ENCODE measurements at places on chromosomes 13 and 19.

- no peak for DNase-seq
Measured at GRCh38 chr13:25267715-25268114, 19.6 kb downstream of the MTMR6 start.

DNA sequence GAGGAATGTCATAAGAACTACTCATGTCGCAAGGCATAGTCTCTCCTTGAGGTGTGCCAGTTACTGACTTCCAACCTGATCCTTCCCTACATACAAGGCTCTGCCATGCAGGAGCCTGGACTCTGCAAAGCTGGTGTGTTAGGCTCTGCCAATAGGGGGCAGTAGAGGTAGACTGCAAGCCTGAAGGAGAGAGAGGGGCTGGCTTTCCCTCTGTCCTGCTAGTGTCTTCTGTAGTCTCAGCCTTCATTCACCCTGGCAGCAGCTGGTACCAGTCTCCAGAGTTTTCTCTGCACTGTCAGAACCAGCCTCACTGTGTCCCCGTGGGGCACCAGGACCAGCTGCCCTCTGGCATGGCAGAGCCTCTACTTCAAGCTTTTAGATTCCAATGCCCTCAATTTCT is 14.5 kb downstream of the SHISA2 start:
- no peak for DNase-seq

DNA sequence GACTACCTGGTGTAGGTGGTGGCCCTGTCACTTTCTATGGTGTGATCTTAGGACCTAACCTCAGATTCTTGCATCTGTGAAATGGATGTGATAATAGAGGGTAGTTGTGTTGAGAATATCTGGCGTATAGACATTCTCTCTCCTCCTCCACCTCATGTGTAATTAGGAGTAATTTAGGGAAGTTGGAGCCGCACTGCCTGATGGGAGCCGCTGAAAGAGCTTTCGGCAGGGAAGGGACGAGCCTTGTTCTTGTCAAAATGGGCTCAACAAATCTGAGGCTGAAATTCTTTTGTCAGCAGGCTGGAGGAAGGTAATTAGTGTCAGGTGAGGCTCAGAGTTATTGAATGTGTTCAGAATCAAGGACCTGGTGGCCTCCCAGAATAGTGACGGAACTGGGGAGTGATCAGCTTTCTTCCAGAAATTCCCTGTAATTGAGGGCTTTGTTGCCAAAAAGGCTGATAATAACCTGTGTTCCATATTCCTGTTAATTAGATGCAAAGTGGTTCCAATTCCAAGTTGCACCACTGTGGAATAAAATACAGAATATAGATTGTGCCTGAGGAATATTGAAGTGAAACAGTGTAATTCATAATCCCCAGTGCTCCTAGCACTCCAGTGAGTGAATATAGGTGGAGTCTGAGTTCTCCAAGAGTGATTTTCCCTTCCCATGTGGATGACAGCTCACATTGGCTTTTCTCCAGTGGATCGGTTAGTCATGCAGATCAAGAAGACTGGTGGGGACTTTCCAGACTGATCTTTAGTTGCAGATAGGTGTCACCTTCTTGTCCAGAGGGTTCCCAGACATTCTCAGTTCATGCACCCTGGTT is 47.5 kb downstream of the SPATA13 start:
- no peak for DNase-seq

DNA sequence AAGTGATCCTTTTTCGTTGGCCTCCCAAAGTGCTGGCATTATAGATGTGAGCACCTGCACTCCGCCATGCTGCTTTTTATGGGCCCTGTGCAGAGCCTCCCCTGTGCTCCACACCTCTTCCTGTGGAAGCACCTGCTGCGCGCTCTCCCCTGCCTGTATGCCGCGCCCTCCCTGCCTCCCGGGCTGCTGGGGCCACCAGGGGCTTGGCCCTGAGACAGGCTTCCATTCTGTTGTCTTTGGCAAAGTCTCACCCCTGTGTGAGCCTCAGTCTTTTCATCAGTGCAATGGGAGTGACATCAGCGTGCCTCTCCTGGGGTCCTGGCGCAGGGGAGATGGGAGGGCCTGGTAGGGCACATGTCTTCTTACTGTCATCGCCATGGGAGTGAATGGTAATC is 1.3 kb downstream of the FAM174C start:
- no peak for DNase-seq

GRCh38 chr19:38155453-38155852 is 68.6 kb downstream of the DPF1 start:
- no peak for DNase-seq

- no peak for DNase-seq
Measured at GRCh38 chr19:3346677-3347353, 19.6 kb upstream of the NFIC start.

DNA sequence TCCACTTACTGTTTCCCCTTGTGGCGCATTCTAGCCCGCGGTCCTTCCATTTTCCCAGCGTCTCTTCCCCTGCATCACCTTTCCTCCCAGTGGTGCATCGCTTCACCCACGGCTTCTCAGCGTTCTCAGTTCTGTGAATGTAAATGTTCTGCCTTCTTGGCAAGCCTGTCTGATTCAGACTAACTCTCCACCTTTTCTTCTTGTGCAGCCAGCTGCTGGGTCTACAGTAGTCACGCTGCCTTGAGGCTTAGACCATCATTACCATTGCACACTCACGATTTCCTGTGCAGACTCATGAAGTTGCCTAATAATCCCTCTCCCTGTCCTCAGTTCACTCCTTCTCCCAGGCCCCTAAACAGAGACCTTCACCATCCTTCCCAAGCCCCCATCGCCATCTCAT is 75.0 kb downstream of the DHRS12 start:
- no peak for DNase-seq

GRCh38 chr19:53883231-53883661 is 1.2 kb downstream of the PRKCG start:
- no peak for DNase-seq

DNA sequence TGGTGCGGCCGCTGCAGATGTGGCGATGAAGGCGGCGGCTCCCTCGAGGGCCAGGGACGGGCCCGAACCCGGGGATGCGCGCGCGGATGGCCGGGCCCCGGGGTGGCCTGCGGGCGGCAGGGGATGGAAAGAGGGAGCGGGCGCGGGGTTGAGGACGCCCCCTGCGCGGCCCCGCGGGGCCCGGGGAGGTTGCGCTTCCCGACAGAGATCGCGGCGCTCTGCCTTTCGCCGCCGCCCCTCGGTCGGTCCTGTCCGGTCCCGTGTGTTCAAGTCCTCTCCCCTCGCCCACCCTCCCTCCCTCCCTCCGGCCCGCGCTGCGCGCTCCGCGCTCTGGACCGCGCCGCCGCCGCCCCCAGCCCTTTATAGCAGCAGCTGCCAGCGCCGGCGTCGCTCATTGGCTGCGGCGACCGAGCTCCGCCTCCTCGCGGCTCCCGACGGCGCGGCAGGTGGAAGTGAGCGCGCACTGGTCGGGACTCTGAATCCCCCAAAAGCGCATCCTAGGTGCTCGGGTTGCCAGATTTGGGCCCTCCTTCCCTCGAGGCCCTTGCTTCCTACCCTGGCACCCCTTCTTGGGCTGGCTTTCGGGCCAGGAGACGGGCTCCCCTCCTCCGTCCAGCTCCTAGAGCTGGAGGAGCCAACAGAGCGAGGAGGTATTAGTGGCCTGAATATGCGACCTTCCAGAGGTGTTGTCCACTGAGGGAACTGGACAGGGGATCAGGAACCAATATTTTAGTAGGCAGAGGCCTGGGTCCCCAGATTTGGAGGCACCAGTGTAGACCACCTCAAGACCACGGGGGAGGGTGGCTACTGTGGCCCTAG is at the start of gene ELAVL3:
Gene ELAVL3, minus strand, starts transcription at position 332 of the 819 bp plus-strand sequence. CDS start 438 bp downstream, outside the sequence.
- DNase-seq, result no peak

GRCh38 chr13:105956921-105957320 is 578.5 kb downstream of the EFNB2 start:
- no peak for DNase-seq

DNA sequence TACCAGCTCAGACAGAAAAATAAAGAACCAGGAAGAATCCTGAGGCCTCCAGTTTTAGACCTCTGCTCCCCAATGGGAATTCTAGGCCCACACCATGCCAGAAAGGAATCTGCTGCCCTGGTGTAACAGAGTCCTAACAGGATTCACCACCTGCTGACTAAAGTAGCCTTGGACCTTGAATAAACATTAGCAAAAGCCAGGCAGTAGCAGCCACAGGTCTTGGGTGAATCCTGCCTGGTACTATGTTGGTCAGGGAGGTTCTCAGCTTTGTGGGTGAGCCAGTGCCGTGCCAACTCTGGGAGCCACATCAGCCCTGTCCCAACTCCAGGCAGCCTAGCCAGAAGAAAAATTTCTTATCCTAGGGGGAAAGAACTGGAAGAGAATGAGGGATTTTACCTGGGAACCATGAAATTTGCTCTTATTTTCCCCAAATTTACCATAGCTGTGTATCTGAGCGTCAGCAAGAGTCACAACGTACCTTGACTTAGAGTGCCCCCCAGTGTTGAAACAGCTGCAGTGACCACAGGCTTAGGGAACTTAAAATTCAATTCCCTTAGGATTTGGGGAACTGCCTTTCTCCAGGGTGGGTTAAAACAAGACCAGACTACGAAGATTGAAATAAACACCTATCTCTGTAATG is 1895.6 kb upstream of the PRR20A start:
- no peak for DNase-seq

GRCh38 chr19:788983-789700 is 8.1 kb upstream of the PTBP1 start:
- DNase-seq, result no peak

- no peak for DNase-seq
Measured at GRCh38 chr19:37333457-37333856, 37.4 kb upstream of the ZNF527 start.

GRCh38 chr19:37991176-37991835 is 84.3 kb downstream of the SIPA1L3 start:
- no peak for DNase-seq

GRCh38 chr13:99384468-99384867 is 77.3 kb upstream of the GPR183 start:
- no peak for DNase-seq

GRCh38 chr13:25727250-25727649 is 324.6 kb downstream of the SHISA2 start:
- no peak for DNase-seq

GRCh38 chr13:39913339-39913738 is 257.9 kb downstream of the COG6 start:
- no peak for DNase-seq

Measured in stimulated activated CD4-positive, alpha-beta T cell treated with anti-CD3 and anti-CD28 coated beads, Interleukin-15, amount 100 ng/mL, for 1 hour (primary cell).